ENCODE measurements at places on chromosomes 4 and X.

DNA sequence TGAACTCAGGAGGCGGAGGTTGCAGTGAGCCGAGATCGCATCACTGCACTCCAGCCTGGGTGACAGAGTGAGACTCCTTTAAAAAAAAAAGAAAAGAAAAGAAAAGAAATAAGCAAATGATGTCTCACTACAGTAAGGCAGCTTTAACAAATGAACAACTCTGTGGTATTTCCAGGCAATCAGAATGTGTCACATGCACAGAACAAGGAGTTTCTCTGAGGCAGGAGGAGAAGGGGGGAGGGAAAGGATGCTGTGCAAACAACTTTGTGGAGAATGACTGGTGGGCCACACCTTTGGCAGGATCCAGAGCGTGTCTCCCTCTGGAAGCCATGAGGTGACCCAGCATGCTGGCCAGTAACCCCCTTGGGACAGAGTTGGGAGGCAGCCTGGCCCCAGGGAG lies 57.6 kb downstream of the RAI2 start:
- no peak for DNase-seq

GRCh38 chrX:39941332-39941920 lies 156.3 kb downstream of the BCOR start:
- no peak for DNase-seq

DNA sequence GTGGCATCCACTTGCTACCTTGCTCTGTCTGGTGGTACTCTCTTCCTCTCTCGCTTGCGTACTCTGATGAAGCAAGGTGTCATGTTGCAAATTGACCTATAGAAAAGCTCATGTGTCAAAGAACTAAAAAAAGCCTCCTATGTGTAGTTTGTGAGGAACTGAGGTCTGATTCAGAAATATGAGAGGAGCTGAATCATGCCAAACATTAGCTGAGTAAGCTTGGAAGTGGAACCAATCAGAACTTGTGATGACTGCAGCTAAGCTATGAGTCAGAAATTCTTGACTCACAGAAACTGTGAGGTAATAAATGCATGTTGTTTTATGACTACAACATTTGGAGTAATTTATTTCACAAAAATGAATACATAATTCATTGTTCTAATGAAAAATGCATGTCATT lies 2138.8 kb downstream of the PCDH7 start:
- no peak for DNase-seq

DNA sequence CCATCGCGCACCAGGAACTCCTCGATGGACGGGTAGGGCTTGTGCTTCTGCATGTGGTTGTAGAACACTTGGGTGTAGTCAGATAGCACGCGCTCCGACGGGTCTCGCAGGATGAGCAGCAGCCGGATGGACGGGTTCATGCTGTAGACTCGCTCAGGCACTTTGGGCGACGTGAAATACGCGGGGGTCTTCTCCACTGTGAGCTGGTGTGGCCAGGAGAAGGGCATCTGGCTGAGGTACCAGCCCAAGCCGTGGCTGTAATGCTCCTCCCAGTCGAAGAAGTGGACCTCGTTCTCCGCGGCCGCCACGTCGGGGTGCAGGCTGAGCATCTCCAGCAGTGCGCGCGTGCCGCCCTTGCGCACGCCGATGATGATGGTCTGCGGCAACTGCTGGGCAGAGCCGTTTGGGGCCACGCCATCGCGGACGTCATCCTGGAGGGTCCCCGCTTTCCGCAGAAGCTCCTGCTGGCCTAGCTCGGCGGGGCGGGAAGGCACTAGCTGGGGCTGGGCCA lies 29.2 kb downstream of the HS3ST1 start:
- DNase-seq = no peak

DNA sequence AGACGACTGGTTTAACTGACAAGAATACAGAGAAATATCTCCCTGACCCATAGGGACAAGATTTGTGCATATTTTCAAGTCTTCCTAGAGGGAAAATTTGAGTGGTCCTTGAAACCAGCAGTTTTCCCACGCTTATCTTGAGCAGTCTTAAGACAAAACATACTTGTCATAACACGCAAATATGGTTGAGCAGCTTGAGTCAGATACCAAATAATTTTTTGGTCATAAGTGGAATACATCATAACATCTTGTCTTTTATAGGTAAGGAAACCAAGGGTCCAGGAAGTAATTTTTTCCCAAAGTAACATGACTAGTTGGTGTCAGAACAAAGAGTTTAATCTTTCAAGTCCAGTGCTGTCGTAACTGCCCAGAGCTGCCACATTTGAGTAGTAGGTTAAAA lies 50.5 kb downstream of the MOSPD2 start:
- no peak for DNase-seq

- no peak for DNase-seq
Measured at GRCh38 chr4:145791988-145792387, 112.0 kb downstream of the C4orf51 start.

All from cortex of kidney (tissue), 1 donor.